ENCODE measurements at places on chromosomes 1 and 21. TPM values are rescaled to one million over a fixed set of nuclear protein-coding genes. Genes with fewer than 3 reads are reported as not detected.

TXNIP gene
- total RNA-seq: 160 TPM

TSPAN1 gene
- 33.4 TPM for total RNA-seq

CFHR4 gene
- 3.4 TPM for total RNA-seq

MRAP gene
- 0.24 TPM for total RNA-seq

S100A7A gene
- total RNA-seq: not detected

GPR25 gene
- total RNA-seq: not detected

FBLIM1 gene
- 117 TPM for total RNA-seq

GBP5 gene
- total RNA-seq: not detected

TMEM200B gene
- 8.2 TPM for total RNA-seq

WNT3A gene
- 0.03 TPM for total RNA-seq

FH gene
- total RNA-seq: 96.7 TPM

FCRL4 gene
- not detected for total RNA-seq

DNASE2B gene
- 0.68 TPM for total RNA-seq

LAMC2 gene
- 73.5 TPM for total RNA-seq

LCE6A gene
- total RNA-seq: not detected

FAM78B gene
- total RNA-seq: not detected

RUNX3 gene
- total RNA-seq: 0.13 TPM

DNAH14 gene
- 46.1 TPM for total RNA-seq

SHE gene
- total RNA-seq: 0.32 TPM

KRTAP12-2 gene
- not detected for total RNA-seq

DSCAM gene
- 0.33 TPM for total RNA-seq

APOBEC4 gene
- not detected for total RNA-seq

DAB1 gene
- total RNA-seq: 37.6 TPM

PTPRC gene
- 0.44 TPM for total RNA-seq

AMY1C gene
- total RNA-seq: not detected

CYP4Z1 gene
- not detected for total RNA-seq

FCGR3A gene
- total RNA-seq: 2.2 TPM

FCRL3 gene
- not detected for total RNA-seq

NLRP3 gene
- 0.20 TPM for total RNA-seq

CDC7 gene
- total RNA-seq: 8.0 TPM

TMEM81 gene
- total RNA-seq: 2.2 TPM

LCA5L gene
- total RNA-seq: 0.72 TPM

ORC1 gene
- total RNA-seq: 3.1 TPM

MYOG gene
- not detected for total RNA-seq

SMPDL3B gene
- 19.6 TPM for total RNA-seq

ADCY10 gene
- total RNA-seq: 0.93 TPM

BMP8A gene
- total RNA-seq: 2.8 TPM
